Activated gamma-delta T cell (primary cell): ENCODE measurements at places on chromosomes 12 and 14.

DNA sequence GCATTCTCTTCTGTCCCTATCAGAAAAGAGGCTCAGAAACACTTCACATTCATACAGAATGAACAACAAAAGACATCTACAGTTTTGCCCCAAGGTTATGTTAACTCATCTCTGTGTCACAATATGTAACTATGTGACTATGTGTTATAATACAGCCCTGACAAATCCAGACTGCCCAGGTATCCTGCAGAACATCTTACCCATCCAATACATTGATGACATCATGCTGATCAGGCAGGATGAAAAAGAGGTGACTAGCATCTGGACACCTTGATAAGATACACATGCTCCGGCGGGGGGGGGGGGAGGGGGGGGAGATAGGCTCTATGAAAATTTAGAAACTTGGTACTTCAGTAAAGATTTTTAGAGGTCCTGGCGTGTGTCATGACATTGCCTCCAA lies 8.3 kb upstream of the GNS start:
- no peak for DNase-seq

DNA sequence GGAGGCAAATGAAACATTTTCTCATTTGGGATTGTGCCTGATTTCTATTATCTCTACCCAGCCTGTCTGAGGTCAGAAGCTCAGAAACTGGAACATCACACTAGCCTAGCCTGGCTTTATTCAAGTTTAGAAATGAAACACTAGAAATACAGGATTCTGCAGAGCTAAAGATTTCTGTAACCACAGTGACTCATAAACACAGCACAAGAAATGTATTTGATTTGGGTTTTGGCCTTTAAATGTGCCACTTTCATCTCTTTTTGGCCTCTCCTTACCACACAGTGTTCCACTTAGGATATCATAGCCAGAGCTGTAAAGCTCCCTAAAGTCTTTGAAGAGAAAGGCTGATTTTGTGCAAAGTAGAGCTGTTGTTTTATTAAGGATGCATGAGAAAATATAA lies 307.5 kb downstream of the EMP1 start:
- DNase-seq = no peak

GRCh38 chr14:24054324-24054641 lies 2.5 kb downstream of the CARMIL3 start:
- DNase-seq = no peak

DNA sequence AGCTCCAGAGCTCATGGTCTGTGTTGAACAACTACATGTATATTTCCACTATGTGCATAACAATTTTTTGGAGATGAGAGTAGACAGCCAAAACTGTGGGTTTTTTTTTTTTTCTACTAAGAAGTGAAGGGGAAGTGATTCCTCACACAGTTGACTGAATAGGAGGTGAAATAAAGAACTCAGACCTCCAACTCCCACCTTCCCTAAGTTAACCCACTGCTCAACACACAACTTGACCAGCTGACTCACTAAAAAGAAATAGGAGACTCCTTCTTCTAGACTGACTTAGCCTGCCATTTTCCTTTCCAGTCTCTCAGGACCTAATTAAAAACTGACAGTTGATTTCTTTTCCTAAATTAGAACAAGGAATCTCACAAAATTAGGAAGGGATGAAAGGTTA lies 1.7 kb downstream of the M6PR start:
- no peak for DNase-seq

GRCh38 chr12:106942775-106943174 lies 12.9 kb upstream of the TMEM263 start:
- DNase-seq = no peak

DNA sequence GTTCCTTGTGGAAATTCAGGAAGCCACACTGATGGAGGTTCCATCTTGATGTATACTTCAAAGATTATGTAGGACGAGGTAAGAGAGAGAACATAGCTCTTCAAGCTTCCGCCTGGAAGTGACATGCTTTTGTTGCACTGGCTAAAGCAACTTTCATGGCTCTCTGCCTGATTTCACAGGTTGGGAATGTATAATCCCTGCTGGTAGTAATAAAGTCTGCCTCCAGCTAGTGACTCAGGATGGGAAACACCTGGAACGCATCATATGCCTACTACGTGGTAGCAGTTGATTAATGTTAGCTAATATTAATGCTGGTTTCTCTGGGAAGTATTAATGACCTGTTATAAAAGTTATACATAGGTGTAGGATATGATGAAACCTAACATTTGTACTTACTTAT lies 71.1 kb downstream of the PELI2 start:
- no peak for DNase-seq

GRCh38 chr12:12224240-12224940 lies 42.5 kb downstream of the LRP6 start:
- DNase-seq = no peak

DNA sequence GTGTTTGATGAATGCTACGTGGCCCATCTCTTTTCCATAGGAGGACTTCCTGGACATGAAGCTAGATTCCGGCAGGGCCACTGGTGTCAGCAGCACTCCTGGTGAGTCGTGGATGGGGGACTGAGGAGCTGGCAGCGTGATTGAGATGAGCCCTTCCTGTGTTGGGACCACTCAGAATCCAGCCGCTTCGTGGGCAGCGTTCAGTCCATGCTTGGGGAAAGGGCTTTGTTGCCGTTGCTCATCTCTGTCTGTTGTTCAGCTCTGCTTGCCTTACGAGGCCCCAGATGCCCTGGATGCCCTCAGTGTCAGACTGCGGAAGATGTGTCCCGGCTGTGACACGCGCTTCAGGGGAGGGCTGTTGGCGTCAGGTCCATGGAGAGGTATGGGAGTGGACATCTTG lies 127.1 kb upstream of the RTL1 start:
- no peak for DNase-seq

DNA sequence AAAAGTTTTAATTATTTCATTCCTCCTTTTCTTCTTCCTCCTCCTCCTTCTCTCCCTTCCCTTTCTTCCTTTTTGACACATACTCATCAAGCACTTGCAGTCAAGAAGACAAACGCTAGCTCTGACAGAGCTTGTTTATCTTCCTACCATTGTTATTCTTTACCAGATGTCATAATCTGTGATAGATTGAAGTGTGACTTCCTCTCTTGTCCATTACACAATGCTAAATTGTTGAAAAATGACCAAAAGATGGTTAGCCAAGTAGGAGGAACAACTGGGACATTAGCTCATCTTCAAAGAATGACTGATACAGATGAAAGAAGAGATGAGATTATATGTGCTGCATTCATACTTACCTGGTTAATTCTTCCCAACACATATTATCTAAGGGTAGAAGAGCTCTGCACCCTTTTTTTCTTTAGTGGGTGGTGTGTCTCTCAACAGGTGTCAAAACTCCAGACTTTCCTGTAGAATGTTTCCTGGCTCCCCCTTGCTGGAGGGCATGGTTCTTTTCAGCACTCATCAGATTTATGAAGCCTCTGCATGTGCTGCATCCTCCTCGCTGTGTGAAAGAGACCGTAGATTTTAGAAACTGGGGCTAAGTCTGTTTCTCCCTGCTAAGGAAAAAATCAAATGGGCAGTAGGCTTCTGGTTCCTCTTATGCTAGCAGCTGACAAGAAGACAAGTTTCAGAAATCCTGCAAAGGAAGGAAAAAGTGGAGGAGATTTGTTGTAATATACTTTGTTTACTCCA lies 147.1 kb downstream of the TMX1 start:
- DNase-seq = no peak

- no peak for DNase-seq
These were observed 10.9 kb upstream of the NGB start for GRCh38 chr14:77281852-77282410.

- no peak for DNase-seq
These were observed 1.5 kb downstream of the PRR4 start for GRCh38 chr12:10847744-10848143.

DNA sequence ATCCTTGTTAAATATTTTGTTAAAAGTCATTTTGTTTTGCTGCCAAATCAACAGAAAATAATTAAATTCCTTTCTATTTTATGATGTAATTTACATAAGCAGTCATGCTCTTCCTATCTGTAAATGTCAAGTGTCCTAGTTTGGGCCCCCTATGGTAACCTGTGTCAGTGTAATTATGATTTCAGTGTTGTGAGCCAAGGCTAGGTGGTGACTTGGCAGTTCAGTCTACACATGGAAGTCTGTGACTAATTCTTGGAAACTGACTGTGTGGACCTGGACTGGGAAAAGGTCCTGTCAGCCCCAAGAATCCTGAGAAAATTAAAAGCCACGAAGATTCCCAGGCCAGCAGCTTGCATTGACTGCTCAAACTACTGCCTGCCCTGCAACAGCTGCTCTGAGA lies 371.0 kb downstream of the FUT8 start:
- no peak for DNase-seq

DNA sequence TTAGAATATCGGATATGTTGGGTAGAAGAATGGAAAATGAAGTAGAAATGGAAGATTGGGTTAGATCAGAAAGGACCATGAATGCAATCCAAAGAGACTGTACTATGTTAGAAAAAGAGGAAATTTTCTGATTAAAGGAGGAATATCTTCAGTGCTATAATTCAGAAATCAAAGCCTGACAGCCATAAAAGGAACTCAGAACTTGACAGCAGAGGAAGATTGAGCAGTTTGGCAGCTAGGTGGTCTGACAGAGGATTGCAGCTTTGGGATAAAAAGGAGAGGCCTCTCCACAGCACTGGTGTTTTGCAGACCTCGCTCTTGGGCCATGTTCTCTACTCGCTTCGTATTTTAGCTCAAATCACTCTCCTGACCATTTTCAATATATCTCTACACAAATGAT lies 354.8 kb upstream of the SOX5 start:
- no peak for DNase-seq

GRCh38 chr12:58169826-58170225 lies 228.5 kb downstream of the ATP23 start:
- no peak for DNase-seq

DNA sequence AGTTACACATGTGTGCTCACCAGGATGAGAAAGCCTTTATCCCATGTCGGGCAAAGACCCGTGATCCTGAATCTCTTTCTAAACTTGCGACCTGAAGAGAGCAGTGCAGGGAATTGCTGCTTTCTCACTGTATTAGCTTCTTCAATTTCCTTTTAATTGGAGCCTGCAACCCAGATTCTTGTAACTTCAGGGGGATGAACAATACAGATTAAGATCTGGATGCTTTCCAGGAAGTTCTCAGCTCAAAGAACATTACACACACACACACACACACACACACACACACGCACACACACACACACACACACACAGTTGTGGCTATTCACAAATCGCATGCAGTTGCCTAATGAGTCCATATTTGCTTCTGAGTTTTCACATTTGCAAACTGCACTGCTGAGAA lies 268.3 kb downstream of the NPAS3 start:
- no peak for DNase-seq

- DNase-seq = no peak
These were observed 5.7 kb downstream of the HOXC12 start for GRCh38 chr12:53960187-53961024.

DNA sequence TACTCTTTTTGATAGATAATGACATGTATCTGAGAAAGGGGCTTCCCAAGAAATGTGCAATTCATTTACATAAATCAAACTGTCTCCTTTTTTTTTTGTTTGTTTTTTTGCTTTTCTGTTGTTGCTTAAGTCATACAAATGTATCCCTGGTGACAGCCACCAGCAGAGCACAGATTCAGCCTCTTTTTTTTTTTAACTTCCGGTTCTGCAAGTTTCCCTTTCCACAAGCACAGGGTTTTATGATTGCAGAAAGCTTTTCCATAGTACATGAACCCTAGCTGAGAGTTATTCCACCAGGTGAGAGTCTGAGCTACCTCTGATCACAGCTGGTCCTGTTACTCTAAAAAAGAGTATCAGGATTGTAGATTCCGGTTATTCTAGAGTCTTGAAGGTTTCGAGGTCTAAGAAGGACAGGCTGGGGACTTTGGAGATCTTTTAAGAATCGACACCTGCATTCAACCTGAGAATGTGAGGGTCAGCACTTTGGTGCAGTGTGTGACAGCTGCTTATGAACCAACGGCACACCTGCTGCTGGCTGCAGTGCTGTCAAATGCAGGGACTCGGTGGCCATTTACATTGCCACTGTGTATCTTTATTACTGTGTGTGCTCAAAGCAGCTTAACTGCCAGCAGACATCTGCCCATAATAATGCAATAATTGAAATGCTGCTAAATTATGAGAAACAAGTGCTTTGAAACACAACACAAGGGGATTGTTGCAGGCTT lies 551.7 kb downstream of the NRXN3 start:
- no peak for DNase-seq

GRCh38 chr14:28676479-28676878 lies 90.1 kb upstream of the FOXG1 start:
- DNase-seq = no peak

- DNase-seq = no peak
These were observed 71.6 kb downstream of the BBS10 start for GRCh38 chr12:76276499-76277151.

DNA sequence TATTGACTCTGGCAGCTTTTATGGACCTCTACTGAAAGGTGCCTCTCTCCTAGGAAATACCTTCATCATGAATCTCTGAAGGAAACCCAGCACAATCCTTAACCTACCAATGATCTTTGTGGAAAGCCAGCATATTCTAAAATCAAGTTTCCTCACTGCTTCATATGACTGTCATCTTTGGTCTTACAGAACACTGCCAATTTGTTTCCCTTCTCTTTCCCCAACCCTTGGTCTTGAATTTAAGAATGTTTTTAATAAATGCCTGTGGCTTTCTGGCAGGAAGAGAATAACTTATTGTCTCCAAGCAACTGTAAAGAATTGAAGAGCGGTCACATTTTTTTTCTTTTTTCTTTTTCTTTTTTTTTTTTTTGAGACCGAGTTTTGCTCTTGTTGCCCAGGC lies 427.6 kb downstream of the IPO8 start:
- DNase-seq = no peak

- no peak for DNase-seq
These were observed 98.3 kb downstream of the LRRC74A start for GRCh38 chr14:76924371-76925096.

DNA sequence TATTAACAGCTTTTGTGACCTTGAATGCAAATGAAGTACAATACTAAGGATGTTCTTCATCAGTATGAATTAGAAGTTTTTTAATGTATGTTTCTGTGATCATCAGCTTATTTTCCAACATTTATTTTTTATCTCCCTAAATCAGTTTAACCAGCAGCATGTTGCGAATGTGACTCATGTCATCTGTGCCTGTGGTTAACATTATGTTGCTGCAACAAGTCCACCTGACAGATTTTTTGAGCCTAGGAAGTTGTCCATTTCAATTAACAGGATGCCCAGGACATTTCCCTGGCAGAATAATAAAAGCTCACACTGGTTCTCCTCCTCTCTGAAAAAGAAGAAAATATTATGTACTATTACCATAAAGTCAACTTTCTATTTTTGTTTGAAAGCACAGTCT lies 155.5 kb downstream of the SYT1 start:
- no peak for DNase-seq

GRCh38 chr12:42422785-42423184 lies 96.8 kb downstream of the PPHLN1 start:
- DNase-seq = no peak
